ENCODE measurements at places on chromosomes 2 and 18. TPM values are rescaled to one million over a fixed set of nuclear protein-coding genes. Genes with fewer than 3 reads are reported as not detected.

KCTD18 gene
- 10.8 TPM for total RNA-seq

- DNase-seq = no peak
These were observed 150.4 kb upstream of the SLC1A4 start for GRCh38 chr2:64838817-64839216.

DNA sequence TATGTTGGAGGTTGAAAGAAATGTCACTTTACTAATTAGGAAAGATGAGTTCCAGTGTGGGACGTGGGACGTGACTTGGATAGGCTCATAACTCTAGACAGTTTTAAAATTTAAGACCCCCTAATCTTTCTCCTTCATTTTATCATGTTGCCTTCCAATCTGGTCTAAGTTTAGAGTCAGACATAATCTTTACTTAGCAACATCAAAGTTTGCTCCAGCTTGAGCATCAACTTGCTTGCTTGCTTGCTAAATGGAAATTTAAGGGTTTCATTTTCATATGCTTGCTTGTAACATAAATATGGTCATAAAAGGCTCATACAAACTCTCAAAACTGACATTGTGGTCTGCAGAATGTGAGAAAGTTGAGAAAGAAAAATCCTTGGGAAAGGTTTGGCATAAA is 428.9 kb downstream of the EPHA4 start:
- DNase-seq = no peak

ACMSD gene
- not detected for total RNA-seq

DNA sequence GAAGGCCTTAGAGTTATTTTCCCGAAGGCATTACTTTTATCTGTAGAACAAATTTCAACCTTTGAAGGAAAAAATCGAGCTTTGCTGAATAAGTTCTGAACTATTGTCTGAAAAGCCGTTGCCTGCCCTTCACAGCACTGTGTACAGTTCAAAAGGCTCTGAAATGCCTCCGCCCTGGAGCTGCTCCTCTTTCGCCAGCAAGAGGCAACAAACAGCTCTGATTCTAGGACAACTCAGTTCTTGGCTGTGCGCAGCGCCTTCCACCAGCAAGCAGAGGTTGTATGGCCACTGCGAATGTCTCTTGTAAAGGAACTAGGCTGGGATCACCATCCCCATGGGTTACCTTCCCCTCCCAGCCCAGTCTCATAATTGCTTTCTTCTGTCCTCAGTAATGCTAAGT is 308.5 kb downstream of the GBX2 start:
- DNase-seq = no peak

DNA sequence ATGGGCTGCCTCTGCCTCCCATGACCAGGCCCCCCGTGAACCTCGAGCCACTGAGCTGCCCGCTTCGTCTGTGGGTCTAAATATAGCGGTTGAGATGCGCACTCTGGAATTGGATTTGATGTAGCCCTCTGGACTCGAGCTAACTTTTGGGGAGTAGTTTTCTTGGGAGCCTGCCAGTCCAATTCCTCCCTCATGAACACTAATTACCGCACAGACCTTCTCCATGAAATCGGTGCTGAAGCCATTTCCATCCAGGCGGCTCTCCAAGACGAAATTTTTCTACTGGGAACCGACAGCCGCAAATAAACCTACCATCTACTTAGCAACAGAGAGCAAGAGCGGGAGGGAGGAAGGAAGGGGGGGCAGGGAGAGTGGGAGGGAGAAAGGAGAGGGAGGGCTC is 63.6 kb downstream of the CELF4 start:
- no peak for DNase-seq

DOK6 gene
- total RNA-seq = 10.6 TPM

GRCh38 chr2:190859347-190860297 is 21.0 kb upstream of the GLS start:
- no peak for DNase-seq

DNA sequence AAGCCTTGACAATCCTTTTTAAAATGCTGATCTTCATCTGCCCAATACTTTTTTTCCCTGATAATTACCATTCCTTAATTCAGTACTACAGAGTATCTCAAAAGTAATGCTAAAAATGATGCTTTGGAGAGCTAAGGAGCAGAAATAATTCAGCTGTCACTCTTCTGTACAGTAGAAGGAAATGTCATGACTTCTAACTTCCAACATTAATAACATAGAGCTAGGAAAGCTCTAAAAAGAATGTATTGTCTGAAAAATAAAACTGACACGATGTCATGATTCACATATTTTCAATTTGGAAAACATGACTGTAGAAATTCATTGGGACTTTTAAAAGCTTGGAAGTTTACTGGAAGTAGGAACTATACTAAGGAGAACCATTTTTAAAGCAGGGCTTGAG is 212.3 kb downstream of the GULP1 start:
- no peak for DNase-seq

SERPINB12 gene
- not detected for total RNA-seq

GRCh38 chr18:8177330-8178016 is 431.8 kb upstream of the RAB12 start:
- DNase-seq = no peak

GRCh38 chr2:174445248-174445647 is 41.6 kb downstream of the GPR155 start:
- DNase-seq = no peak

- DNase-seq = no peak
These were observed 84.5 kb downstream of the ERBB4 start for GRCh38 chr2:212454149-212454548.

PTPRN gene
- total RNA-seq = 0.97 TPM

DNA sequence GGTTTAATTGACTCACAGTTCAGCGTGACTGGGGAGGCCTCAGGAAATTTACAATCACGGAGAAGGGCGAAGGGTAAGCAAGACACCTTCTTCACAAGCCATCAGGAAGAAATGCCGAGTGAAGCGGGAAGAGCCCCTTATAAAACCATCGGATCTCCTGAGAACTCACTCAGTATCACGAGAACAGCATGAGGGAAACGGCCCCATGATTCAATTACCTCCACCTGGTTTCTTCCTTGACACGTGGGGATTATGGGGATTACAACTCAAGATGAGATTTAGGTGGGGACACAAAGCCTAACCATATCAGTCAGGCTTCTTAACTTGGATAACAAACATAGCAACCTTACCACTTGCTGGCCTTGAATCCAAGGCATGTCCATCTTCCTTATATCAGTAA is 289.0 kb upstream of the STON1 start:
- DNase-seq = no peak

ASTL gene
- total RNA-seq = not detected

GRCh38 chr2:240412975-240413812 is 22.3 kb upstream of the GPC1 start:
- peak; percentile 71 for DNase-seq

GCG gene
- not detected for total RNA-seq

DNA sequence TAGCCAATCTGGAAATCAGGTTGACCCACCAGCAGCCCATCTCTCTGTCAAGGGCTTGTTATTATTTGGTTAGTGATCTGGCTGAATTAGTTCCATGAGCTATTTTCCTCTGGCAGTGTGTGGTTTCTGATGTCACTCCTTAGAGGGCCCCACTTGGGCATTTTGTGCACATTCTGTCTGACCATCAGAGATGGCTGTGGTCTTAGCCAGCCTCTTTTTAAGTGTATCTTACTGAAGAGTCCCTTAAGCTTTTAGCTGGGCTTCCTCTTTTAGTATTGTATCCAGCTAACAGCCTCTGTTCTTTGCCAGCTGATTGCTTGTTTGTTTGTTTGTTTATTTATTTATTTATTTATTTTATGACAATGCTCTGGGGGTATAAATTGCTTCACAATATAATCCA is 951.1 kb upstream of the CNTNAP5 start:
- no peak for DNase-seq

DNA sequence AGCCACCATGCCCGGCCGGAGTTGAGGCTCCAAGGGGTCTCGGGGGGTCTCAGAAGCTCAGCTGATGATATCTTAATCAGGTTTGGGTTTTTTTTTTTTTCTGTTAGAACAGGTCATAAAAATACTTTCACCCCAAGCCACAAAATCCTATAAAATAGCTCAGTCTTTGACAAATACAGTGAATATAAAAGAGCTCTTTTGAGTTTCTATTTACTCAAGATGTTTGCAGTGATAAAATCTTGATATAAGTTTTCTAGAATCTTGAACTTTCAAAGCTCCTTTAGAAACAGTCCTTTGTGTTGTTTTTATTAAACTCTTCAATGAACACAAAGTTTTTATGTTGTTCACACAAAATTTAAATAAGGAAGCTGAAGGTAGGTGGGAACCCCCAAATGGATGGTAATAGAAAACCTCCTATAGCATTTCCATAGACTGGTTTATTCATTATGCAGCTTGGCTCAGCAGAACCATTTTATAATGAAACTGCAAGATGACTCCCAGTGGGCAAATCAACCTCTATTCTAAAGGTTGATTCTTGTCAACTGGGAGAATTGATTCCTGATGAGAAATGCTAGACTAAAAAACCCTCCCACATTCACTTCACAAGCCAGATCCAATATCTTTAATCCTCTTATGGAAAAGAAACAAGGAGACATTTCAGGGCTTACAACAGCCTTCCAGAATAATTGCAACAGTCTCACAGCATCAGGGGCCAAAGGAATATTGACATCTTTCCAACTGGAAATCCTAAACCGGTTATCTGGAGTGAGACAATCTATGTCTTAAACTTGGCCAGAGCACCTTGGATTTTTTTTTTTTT is 13.6 kb upstream of the NARS1 start:
- DNase-seq = no peak

DNA sequence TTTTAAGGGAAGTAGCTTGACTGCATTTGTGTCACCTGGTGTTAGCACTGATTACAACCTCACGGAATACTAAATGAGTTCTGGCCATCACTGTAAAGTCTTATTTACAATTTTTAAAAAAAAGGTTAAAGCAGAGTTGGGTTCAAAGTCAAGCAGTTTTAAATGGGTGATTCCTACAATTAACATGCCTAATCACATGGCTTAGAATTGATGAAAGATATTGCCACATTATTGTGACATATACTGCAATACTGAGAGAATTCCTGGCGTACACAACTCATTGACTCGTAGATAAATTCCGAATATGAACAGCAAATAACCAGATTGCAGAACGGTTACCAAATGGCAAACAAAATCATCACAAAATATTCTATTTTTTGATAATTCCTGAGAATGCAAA is 34.2 kb downstream of the ROCK2 start:
- no peak for DNase-seq

DNA sequence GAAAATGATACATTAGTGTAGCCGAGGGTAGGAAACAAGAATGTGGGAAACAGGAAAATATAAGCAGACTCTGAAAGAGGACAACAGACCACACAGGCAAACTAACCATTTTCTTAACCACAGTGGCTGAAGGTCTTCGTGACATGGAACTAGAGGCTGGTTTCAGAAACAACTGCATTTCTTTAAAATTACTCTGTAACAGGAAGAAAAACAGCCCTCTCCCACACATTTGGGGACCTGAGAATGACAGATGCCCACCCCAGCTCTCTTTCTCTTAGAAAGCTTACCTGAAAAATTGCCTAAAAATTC is 13.8 kb upstream of the SLC25A52 start:
- no peak for DNase-seq

- no peak for DNase-seq
These were observed 354.3 kb downstream of the CLIP4 start for GRCh38 chr2:29469516-29469915.

GRCh38 chr2:221844212-221845020 is 272.3 kb upstream of the EPHA4 start:
- no peak for DNase-seq

DNA sequence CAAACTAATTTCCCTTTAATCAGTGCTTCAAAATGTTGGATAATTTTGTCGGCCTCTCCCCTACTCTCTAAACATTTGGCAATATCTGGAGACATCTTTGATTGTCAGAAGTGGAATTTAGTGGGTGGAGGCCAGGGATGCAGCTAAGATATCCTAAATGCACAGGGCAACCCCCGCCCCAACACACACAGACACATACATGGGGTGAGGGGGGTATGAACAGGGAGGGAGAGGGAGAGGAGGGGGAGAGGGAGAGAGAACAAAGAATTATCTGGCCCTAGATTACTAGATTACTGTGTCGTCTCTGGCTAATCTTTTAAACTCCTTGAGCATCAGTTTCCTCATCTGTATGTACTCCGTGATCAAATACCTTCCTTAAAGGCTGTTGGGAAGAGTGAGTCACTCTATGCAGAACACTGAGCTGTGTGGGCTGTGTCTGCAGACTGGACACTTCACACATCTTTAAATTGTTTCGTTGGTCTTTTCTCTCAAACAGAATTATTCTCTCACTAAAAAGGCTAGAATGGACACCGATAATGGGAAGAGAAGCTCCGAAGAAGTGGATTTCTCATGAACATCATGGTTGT is 2.9 kb downstream of the RNF149 start:
- DNase-seq = no peak
